ENCODE measurements at places on chromosomes 7 and 10.
A peak's percentile ranks its signal among the peaks of the same experiment; 100 is the strongest.

DNA sequence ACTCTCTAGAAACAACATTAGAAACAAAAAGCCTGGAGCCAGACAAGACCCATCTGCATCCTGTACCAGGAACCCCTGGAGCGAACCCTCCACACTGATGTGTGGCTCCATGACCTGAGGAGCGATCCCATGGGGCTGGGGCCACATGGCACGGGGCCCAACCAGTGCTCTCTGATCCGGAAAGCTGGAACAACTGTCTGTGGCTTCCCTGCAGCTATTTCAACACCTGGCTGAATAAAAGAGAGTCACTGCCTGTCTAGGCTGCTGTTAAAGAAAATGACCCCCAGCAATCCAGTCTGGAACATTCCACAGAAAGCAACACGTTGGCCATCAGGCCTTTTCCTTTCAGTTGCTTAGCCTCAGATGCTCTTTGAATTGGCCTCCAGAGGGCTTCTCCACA is 20.9 kb downstream of the UROS start:
- no peak for DNase-seq

GRCh38 chr7:66464059-66464458 is 164.6 kb upstream of the KCTD7 start:
- no peak for DNase-seq

DNA sequence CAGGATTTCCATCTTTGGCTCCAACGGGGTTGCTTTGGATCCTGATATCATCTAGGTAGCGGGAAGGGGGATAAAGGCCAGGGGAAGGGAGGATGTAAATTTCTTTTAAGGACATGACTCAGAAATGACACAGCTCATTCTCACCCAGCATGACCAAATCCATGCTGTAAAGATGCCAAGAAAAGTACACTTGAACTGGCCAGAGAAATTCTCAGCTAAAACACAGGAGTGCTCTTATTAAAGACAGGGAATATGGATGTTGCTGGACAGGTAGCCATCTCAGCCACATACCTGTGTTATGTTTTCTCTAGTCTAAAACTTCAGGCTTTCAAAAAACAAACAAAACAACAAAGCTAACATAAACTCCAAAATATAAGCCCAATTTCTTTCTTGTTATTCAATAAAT is 68.3 kb downstream of the NAMPT start:
- no peak for DNase-seq

GRCh38 chr7:99142727-99143520 is 984 bp downstream of the SMURF1 start:
- DNase-seq, result peak; percentile 95

- DNase-seq, result no peak
Observed at GRCh38 chr10:78657163-78657861, 411.5 kb upstream of the ZMIZ1 start.

All from T-helper 2 cell (primary cell).